ENCODE measurements at places on chromosomes 13 and 19.

- no peak for DNase-seq
Measured at GRCh38 chr19:33175886-33176669, 18.1 kb upstream of the LRP3 start.

- no peak for DNase-seq
Measured at GRCh38 chr13:73018336-73018735, 40.5 kb upstream of the KLF5 start.

- DNase-seq, result no peak
Measured at GRCh38 chr19:3716147-3716668, 8.0 kb downstream of the TJP3 start.

- DNase-seq, result no peak
Measured at GRCh38 chr13:24207841-24208667, 47.5 kb downstream of the SPATA13 start.

DNA sequence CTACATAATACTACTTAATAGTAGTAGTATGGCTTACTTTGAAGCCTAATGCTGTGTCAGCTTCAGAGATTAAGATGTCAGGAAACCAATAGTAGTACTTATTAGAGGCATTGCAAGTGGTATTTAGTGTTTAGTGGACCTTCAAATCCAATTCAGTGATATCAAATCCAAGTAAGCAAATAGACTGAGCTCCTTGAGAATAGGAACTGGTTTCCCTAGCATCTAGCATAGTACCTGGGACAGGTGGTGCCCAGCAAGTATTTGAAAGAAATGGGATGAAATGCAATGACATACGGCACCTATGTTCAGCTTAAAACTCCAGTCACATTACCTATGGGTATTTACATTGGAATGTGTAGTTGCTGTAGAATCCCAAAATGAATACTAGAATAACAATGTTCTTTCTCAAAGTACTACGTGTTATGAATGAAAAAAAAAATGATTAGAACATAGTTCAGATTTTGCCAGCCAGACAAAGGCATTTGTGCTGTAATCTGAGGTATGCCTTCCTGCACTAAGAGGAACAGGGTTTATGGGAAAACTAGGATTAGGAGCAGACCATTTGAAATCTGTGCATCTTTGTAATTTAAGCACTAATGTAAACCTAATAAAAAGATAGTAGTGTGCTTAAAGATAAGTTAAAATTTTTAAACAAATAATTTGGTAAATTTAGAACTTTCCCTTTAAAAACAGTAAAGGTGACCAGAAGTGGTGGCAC is 17.1 kb downstream of the LSM14A start:
- DNase-seq, result no peak

DNA sequence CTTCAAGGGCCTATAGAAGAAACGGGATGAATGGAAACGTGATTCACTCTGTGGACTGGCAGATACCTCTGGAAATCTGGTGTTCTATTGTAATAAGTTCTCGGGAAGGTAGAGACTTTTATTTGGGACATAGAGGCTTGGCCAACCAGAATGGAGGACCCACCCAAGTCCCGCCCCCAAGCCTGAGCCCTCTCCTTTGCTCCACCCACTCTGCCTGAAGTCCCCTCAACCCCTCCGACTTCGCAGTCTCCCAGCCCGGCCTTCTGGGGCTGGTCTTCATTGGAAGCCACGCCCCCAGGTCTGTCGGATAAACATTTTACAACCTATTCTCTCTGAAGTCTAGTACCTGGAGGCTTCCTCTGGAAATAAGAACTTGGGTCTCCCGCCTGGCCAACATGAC is 16.9 kb downstream of the FBXL12 start:
- no peak for DNase-seq

- DNase-seq, result peak; percentile 60
Measured at GRCh38 chr19:47445937-47446402, 25.7 kb downstream of the SLC8A2 start.

- no peak for DNase-seq
Measured at GRCh38 chr13:97231118-97231828, 9.1 kb downstream of the MBNL2 start.

- no peak for DNase-seq
Measured at GRCh38 chr19:7927605-7928333, 1.8 kb upstream of the CTXN1 start.

DNA sequence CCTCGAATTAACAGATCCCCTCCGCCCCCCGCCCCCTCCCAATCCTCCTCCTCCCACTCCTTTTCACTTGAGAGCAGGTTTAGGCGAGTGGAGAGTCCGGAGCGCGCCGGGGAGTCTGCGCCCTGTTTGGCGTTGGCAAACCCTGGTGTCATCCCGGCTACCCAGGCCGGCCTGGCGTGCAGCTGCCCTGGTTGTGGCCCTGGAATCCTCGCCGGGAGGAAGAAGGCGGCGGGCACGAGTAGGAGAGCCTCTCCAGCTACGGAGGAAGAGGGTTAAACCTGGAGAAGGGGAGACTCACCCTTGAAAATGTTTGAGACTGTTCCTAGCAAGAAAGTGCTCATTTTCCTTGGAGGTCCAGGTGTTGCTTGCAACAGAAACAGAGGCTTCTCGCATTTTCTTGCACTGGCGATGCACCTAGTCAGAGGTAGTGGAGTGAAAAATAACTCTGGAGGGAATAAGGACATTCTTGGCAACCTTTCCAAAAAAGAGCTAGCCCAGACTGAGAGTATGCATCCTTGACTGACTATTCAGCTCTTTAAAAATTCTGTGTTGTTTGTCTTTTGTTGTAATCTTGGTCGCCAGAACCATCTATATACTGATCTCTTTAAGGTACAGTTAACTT is 1.3 kb upstream of the SOX21 start:
- no peak for DNase-seq

GRCh38 chr13:112575675-112576074 is 12.3 kb downstream of the TUBGCP3 start:
- DNase-seq, result no peak

GRCh38 chr19:29965492-29965891 is 23.5 kb downstream of the URI1 start:
- DNase-seq, result no peak

- peak; percentile 70 for DNase-seq
Measured at GRCh38 chr19:40614622-40615411, 13.6 kb downstream of the LTBP4 start.

GRCh38 chr13:27194895-27195764 is 23.5 kb upstream of the USP12 start:
- DNase-seq, result no peak

DNA sequence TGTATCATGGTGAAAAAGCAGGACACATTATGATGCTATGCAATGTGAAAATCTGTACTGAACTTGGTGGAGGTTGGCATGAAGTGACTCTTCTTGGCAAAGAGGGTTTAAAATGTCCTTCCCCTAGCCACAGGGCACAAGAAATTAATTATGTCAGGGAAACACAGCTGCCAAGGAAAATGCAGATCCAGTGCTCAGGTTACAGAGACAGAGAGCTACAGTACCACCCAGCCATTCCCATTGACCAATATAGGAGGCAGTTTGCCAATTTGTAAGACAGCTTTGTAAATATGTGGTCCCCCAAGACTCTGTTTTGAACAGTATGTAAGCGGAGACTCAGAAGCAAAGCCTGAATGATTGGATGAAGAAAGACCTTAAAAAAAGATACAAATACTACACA is 69.4 kb upstream of the KLF12 start:
- no peak for DNase-seq

DNA sequence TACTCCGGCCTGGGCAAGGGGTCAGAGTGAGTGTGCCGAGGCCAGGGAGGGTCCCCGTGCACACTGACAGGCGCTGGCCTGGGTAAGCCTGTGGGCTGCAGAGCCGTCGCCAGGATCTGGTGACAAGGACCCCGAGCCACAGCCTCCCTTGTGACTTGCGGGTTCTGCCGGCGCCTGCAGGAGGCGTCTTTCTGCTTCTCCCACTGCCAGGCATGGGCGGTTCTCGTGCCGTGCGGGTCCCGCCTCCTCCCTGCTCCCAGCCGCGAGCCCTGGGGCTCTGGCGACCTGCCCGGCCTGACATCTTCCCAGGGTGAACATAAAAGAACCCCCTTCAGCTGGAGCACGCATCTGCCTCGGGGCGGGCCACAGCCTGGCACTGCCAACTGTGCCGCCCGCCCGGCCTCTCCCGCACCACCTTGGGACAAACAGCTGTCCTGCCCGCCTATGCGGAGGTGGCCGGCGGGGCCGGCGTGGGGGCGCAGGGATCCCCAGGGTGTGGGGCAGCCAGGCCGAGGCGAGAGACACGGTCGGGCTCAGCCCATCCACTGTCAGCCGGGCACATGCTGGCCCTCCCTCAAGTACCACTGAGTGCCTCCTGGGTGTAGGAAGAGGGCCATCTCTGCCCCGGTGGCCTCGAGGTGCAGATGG is 1.5 kb upstream of the HCN2 start:
- DNase-seq, result peak; percentile 61

DNA sequence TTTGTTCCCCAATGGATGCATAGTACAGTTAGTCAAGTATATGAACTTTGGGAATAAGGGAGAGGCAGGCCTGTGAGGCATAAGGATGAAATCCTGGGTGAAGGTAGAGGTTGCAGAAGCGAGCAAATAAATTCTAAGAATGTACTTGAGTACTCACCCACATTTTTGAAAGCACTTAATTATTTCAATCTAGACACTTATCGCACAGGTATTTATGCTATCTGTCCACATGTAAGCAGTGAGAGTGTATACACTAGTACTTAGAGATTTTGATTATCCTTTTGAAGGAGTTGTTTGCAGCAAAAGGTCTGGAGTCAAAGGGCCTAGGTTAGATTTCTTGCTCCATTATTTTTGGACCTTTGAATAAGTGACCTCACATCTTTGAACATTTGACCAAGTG is 77.7 kb downstream of the LMO7 start:
- no peak for DNase-seq

DNA sequence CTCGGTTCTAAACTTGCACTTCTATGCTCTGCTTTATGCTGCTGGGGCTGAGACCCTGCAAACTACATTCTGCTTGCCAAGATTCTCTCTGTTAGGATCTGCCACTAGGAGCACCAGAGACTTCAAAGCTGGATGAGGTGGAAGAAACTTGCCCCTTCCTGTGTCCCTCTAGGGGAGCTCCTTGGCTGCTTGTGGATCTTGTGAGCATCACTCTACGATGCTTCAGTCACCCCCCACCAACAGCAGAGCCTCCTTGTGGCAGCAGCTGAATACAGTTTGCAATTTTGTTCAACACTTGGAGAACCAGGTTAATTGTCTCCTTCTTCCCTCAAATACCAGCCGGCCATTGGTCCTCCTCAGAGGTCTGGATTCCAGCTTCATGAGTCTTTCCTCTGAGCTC is 310.6 kb downstream of the FGF14 start:
- no peak for DNase-seq

- no peak for DNase-seq
Measured at GRCh38 chr19:56222901-56223300, 20.8 kb downstream of the ZSCAN5C start.

- no peak for DNase-seq
Measured at GRCh38 chr13:42170029-42170428, 101.9 kb upstream of the AKAP11 start.

DNA sequence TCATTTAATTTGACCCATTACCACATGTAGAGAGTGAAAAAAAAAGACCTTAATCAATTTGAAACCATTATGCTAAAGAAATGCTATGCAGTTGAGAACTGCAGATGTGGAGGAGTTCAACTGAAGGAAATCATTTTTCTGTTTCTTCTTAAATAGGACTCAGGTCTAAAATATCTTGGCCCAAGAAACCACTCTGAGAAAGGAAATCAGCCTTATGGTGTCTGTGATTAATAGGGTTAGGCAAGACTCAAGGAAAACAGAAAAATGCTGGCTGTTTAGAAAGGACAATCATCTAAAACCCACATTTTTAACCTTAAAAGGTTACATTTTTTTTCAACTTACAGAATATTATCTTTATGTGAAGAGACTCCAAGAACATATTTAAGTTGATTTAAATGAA is 1.9 kb upstream of the SLITRK1 start:
- DNase-seq, result no peak

GRCh38 chr19:36136964-36137686 is 2.7 kb upstream of the CAPNS1 start:
- no peak for DNase-seq

DNA sequence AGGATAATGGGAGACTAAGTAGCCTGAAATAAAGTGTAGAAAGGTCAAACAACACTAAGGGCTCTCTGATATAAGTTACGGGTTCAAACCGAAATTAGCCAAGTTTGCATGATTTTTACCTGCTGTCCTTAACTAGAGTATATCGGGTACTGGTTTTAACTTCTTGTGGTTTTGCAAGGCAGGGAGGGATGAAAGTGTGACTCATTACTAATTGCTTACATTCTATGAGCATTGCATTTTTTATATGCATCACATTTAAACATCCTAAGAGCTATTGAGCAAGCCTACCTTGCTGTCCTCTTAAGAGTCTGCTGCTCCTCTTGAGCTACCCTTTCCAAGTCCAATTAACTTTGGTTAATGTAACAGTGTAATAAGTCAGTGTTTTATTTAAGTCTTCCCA is 415.4 kb downstream of the SLITRK5 start:
- no peak for DNase-seq

DNA sequence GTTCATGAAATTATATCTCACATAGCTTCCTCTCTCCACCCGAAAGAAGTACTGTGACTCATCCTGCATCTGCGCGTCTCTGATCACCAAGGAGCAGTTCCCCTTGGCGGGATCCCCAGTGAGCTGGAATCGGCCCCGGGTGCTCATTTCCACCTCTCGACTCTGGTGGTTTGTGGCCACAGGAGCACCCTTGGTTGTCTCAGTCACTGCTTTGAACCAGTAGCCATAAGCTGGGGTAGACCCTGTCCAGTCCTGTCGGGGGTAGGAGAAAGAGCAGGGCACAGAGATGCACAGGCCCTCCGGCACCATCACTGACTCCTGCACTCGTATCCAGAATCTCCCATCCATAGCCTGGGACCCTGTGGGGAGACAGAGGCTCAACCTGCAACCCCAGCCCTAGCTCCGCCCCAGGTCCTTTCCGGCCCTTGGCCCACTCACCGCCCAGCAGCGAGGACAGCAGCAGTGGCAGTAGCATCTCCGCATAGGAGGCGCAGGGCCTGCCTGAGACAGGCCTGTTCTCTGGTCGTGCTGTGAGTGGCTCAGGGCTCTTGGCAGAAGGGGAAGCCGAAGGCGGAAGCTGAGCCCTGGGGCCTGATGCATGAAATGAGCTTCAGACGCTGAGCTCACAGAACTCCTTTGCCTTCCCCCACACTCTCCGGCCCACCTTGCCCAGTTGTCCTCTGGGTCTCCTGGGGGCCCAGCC is at the start of gene SIGLEC10:
TSS of gene SIGLEC10 (minus strand) at position 536 of the 703 bp plus-strand sequence. CDS start at position 475, 61 bp downstream.
- no peak for DNase-seq

DNA sequence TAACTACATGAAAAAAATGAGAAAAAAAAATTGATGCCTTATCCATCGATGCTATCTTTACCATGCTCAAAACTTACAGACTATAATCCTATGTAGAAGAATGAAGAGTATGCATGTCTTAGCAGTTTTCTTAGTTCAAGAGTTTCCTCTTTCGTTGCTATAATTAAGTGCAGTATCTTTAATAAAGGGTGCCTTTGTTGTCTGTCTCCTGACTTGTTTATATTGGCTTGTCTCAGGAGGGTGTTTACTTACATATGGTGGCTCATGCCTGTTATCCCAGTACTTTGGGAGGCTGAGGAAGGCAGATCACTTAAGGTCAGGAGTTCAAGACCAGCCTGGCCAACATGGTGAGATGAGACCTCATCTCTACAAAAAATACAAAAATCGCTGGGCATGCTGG is 44.3 kb downstream of the MTMR6 start:
- DNase-seq, result no peak

- DNase-seq, result no peak
Measured at GRCh38 chr19:21468791-21469190, 36.6 kb upstream of the ZNF429 start.
